ENCODE measurements at places on chromosomes 16 and 17.

GRCh38 chr17:17793378-17794214 lies 43.2 kb downstream of the SREBF1 start:
- no peak for DNase-seq

GRCh38 chr17:49817993-49818392 lies 29.5 kb downstream of the KAT7 start:
- DNase-seq, result no peak

DNA sequence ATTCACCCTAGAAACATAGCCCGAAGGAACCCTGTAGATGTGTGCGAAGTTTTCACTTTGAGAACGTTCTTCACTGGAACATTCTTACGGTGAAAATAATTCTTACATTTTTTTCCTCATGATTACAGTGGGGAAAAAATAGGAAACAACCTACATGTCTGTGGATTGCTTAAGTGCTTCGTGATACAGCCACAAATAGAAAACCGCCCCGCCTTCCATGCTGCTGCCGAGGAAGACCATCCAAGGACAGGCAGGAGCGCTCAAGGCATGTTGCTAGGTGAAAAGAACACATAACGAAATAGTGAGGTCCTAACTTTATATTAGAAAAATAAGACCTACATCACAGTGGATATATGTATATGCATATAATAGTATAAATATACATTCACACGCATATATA lies 78.8 kb downstream of the BMERB1 start:
- DNase-seq, result no peak

GRCh38 chr17:50057521-50057991 lies 1.6 kb downstream of the ITGA3 start:
- no peak for DNase-seq

GRCh38 chr17:61492759-61493526 lies 40.7 kb downstream of the TBX4 start:
- no peak for DNase-seq

DNA sequence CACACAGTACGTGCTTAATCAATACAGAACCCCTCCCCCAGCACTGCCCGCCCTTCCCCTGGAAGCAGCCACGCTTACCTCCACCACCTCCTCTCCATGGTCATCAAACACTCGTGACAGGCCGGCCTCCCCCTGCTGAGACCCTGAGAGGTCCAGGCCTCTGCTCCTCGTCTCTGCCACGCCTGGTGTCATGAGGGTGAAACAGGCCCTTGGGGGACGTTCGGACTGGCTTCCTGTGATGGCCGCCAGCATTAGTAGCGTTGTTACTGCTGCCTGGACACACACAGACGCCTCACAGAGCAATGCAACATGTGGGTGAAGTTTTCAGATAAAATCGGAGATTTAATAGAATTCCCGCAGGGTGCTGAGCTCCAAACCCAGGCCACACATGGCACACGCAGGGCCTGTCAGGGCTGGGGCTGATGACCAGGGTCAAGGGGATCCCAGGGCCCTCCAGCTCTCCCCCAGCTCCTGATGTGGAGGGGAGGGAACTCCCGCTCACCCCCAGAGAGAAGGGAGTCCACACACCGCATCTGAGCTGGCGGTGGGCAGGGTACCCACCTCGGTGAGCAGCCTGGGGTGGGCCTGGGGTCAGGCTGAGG lies 15.9 kb upstream of the SLC38A10 start:
- DNase-seq, result no peak

GRCh38 chr16:67039260-67040020 lies 10.5 kb downstream of the CBFB start:
- no peak for DNase-seq

DNA sequence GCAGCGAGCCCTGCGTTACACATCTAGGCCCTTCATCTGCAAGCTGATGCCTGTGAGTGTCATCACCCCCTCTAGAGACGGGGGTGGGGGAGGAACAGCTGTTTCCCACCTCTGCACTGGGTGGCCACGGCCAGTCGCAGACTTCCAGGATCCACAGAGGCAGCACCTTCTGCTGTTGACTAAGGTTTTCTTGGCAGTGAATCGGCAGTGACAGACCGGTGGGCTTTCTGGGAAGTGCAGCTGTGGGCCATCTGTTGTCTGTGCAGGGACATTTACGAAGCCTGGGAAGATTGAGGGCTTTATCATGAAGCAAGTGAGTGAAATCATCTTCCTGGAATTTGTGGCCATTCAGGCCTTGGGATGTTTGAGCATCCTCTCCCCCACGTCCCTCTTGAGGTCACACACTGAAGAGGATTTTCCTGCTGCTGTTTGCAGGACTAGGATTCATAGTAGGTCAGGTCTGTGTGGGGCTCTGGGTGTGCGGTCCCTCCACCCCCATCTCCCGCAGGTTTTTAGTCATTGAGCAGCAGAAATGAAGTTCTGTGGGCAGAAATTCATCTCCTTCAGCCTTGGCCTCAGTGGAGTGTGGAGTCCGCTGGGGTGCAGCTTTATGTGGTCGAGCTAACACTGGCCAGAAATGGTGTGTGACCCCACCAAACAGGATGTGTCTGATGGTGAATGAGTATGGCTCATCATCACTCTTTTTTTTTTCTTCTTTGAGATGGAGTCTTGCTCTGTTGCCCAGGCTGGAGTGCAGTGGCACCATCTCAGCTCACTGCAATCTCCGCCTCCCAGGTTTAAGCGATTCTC lies 12.0 kb downstream of the PGS1 start:
- DNase-seq, result no peak

- no peak for DNase-seq
Measured at GRCh38 chr17:45022288-45022648, 29.2 kb downstream of the DCAKD start.

DNA sequence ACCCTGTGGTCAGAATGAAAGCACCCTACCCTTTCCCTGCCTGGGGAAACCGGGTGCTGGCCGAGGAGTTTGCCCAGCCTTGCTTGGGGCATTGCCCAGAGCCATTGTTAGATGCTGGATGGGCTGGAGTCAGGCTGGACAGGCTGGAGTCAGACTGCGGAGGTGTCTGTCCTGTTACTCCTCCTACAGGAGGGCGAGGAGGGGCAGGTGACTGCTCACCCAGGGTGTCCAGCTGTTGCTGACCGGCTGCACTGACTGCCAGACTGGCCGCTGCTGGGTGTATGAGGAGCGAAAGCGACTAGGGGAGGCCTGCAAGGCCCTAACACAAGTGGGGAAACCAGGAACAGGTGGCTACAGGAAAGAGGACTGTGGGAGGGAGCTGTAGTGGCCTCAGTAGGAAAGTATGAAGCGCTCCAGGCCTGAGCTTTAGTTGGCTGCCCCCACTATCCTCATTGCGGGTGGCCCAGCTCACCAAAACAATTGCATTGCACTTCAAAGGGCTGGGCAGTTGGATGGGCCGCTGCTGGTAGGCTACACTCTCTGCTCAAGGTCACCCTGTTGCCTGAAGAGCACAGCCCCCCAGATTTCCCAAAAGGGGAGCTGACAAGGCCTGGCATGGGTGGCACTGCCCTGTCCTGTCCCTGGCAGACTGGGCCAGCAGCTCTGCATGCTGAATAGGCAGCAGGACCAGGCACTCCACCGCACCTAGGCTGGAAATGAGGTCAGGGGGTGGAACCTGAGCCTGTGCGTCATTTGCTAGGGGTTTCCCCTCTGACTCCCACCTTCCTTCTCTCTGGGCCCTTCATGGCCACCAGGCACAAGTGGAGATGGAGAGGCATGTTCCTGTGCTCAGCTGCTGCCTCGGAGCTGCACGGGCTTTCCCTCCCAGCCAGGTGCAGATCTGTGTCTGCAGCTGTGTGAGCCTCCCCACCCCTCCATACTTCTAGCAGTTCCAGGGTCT lies 18.4 kb downstream of the LDHD start:
- DNase-seq, result no peak

- DNase-seq, result no peak
Measured at GRCh38 chr16:9970796-9971195, 211.4 kb downstream of the GRIN2A start.

DNA sequence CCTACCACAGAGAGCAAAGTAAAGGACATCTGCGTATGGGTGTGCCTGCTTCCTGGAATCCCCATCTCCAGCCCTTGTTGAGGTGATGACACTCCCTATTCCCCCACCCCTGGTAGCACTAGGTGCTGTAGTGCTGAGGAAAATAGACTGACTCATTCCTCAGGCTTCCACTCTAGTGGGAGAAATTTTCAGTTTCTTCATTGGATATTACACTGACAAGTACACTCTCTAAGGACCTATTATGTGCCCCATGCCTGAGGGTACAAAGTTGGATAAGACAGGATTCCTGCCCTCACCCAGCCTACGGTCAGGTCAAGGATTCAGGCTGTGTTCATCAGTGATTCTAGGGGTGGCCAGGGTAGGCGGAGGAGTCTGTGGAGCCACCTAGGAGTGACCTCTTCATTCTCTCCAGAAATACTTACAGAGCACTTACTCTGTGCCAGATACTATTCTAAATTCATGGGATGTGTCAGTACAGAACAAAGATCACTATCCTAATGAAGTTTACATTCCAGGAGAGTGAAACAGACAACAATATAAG lies 4.5 kb upstream of the ZC3H7A start:
- no peak for DNase-seq

GRCh38 chr16:1019231-1020090 lies 37.9 kb downstream of the SOX8 start:
- DNase-seq, result peak; percentile 67

- DNase-seq, result no peak
Measured at GRCh38 chr16:50526796-50527195, 21.4 kb upstream of the NKD1 start.

DNA sequence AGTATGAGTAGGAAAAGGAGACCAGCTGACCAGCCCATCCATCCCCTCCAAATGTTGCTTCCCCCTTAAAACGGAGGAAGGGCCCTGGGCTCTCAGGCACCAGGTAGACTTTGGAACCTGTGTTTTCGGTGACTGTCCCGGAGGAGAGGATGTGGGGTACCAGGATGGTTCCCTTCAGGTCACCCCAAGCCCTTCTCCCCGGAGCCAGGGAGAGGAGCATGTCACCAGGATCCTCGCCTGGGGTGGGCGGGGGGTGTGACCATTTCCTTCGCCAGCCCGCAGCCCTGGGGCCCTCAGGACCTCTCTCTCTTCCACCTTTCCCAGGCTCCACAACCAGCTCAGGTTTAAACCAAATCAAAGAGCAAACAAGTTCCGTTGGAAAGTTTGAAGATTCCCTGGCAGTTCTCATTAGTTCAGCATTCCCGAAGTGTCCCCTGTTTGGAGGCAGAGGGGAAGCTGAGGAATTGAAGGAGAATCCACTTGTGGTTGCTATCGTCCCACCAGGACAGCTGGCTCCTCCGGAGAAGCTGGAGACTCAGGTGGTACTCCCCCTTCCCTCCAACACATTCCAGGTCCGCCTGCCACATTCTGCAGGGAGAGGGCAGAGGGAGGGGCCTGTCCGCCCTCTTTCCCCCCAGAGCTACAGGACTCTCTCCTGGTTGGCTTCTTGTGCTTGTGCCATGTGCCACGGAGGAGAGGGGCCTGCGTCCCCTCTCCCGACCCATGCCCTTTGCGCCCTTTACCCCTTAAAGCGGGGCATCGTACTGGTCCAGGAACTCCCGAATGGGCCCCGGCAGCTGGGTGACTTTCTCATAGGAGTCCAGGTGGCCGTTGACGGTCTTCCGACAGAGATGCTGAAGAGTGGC lies 2.0 kb downstream of the SOCS3 start:
- DNase-seq, result no peak

GRCh38 chr16:16038950-16039349 lies 89.5 kb downstream of the ABCC1 start:
- DNase-seq, result no peak

DNA sequence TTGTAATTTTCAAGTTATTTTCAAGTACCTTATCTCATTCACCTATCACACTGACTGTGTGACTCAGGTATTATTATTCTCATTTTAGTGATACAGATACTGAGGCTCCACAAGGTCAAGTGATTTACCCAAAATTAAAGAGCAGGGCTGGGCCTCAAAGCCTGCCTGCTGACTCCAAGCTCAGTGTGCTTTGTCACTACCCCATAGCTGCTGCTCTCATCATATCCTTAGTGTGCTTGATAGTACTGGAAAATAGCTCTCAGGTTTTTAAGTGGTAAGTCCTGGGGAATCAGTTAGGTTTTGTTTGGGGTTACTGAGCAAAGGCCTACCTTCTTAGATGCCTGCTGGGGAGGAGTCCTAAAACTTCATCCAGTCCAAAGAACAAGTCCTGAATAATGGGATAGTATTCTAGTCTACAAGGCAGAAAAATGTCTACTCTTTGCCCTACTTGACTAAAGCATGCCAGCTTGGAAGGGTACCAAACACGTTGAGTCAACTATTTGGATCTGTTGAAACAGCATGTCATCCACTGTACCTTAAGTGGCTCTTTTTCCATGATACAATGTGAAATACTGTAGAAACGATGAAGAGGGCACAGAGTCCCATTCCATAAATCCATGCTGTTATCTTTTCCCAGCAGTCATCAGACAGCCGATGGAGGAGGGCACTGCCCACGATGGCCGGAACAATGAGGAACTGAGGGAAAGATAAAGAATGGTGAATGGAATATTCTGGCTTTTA lies 10.7 kb downstream of the MMD start:
- DNase-seq, result no peak

- DNase-seq, result no peak
Measured at GRCh38 chr16:83348991-83349390, 458.8 kb upstream of the HSBP1 start.
